Activated CD8-positive, alpha-beta T cell treated with anti-CD3 and anti-CD28 coated beads, Interleukin-2, amount 10 ng/mL, durations not matched to agents 7 days and 5 days (primary cell): ENCODE measurements at places on chromosomes 11 and 22. TPM values are rescaled to one million over a fixed set of nuclear protein-coding genes. Genes with fewer than 3 reads are reported as not detected.

- no peak for DNase-seq
Measured at GRCh38 chr11:85423316-85423715, 203.8 kb downstream of the DLG2 start.

DNA sequence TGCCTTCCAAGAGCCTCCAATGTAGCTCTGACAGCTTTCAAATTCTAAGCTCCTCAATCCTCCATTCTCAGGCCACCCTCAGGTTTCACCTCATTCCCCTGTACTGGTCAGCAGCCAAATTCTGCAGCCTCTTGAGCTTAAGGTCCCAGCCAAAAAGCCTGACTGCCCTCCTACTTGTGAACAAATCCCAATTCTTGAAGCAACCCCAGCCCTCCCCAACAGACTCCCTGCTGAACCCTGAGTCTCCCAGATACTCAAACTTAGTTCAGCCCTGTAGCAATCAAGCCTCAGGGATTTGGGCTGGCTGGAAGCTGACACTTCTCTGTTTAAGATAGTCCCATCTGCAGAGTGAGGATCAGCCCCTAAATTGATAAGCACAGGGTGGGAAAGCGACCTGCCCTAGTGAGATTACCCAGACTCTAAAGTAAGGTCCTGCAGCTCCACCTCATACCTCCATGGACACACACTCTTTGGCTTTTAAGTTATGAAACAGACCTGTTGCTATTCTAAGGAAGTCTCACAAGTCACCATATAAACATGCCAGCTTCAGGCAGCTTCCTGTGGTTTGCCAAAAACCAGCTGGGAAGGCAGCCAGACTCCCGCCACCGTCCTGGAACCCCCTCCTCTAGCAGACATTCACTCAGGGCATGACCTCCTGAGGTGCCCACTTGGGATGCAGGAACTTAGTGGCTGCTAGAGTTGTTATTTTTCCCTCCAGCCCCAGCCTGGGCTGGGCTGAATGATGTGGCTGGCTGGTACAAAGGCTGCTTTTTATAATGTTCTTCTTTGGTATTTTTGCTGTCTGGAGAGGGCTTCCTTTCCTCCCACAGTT lies 82.5 kb upstream of the PICALM start:
- no peak for DNase-seq

GRCh38 chr11:69005631-69006368 lies 7.2 kb downstream of the MRGPRF start:
- DNase-seq: no peak

- DNase-seq: no peak
Measured at GRCh38 chr11:115067900-115068530, 389.7 kb downstream of the NXPE2 start.

DNA sequence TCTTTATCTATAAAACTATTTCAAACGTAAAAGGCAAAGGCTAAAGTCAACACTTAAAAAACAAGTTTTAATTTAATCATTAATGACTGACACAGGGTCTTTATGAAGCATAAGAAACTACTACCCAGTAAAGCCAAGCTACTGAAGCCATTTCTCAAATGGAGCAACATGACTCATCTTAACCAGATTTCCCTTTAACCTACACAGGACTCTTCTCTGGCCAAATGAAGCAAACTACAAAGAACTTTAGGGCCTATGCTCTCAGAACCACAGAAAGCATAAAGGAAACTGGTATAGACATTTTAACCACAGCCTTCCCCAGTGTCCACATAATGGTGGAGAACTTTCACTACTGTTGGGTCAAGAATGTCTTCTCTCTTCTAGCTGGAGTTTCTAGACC lies 34.7 kb downstream of the ALG9 start:
- no peak for DNase-seq

GRCh38 chr22:20424932-20425565 lies 12.6 kb downstream of the SCARF2 start:
- no peak for DNase-seq

GRCh38 chr22:20243537-20244249 lies 24.4 kb downstream of the RTN4R start:
- DNase-seq: peak; percentile 80

GRCh38 chr11:71179877-71180605 lies 72.3 kb downstream of the SHANK2 start:
- DNase-seq: no peak

DNA sequence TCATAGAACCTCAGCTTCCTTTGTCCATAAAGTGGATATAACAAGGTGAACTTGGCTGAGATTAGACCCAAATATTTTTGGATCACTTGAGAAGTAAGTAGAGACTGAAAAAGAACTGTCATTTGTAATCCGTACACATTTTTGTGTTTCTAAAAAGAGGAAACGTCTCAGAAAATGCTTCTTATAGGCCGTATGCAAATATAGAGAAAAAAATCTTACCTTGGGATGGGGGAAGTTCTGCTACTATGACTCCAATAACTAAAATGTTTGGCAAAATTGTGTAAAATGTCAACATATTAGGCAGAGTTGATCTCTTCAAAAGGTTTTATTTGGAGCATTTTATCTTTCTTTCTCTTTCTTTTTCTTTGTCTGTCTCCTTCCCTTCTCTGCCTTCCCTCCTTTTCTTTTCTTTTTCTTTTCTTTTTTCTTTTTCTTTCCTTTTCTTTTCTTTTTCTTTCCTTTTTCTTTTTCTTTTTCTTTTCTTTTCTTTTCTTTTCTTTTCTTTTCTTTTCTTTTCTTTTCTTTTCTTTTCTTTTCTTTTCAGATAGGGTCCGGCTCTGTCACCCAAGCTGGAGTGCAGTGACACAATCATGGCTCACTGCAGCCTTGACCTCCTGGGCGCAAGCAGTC lies 48.2 kb downstream of the ADM start:
- no peak for DNase-seq

GRCh38 chr22:29382580-29383302 lies 5.6 kb downstream of the AP1B1 start:
- DNase-seq: no peak

The SLC25A18 gene
- not detected for total RNA-seq

The LGALS1 gene
- total RNA-seq: 1,502 TPM
